NCI-H2171 treated with DMSO at 0.1 percent for 48 hours (cell line): ENCODE measurements at places on chromosomes 2 and 18.

- DNase-seq: peak; percentile 28
Measured at GRCh38 chr18:32804134-32804888, 31.5 kb upstream of the KLHL14 start.

- DNase-seq: no peak
Measured at GRCh38 chr2:171807831-171808393, 86.1 kb downstream of the SLC25A12 start.

GRCh38 chr18:79804130-79804787 is 6.5 kb downstream of the KCNG2 start:
- no peak for DNase-seq

DNA sequence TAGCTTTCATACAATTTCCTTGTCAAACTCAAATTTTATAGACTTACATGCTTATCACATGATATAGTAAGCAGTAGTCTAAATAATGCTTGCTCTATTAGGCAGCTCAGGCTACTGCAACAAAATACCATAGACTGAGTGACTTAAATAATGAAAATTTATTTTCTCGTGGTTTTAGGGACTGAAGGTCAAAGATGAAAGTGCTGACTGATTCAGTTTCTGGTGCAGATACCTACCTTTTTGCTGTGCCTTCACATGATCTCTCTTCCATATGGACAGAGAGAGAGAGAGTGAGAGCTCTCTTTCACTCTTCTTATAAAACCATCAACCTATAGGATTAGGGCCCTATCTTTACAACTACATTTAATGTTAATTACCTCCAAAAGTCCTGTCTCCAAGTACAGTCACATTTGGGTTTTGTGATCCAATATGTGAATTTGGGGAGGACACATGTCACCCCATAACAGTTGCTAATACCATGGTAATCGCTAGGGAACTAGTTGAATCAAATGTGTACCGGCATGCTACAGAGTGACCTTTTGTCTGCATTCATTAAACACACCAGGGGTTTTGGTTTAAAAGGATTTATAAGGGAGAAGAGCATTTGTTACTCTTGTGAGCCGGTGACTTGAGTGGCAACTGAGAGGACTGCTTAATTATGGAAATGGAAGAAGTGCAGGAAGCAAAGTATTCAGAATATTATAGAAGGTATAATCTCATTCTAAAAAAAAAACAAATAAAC is 723.4 kb upstream of the LRRTM4 start:
- no peak for DNase-seq

GRCh38 chr18:45538444-45538843 is 76.8 kb upstream of the SLC14A2 start:
- DNase-seq: no peak

DNA sequence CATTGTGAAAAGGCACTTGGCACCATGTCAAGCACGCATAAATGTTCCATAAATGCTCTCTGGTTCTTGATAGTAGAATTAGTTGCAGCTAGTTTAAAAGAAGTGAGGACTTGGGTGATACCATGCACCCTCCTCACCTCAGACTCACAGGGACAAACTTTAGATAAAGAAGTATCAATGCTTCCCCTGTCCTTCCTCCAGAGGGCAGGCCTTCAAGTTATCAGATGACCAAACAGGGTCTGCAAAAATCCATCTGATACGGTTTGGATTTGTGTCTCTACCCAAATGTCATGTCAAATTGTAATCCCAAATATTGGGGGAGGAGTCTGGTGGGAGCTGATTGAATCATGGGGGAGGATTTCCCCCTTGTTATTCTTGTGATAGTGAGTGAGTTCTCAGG is 54.1 kb downstream of the C1QL2 start:
- DNase-seq: no peak

DNA sequence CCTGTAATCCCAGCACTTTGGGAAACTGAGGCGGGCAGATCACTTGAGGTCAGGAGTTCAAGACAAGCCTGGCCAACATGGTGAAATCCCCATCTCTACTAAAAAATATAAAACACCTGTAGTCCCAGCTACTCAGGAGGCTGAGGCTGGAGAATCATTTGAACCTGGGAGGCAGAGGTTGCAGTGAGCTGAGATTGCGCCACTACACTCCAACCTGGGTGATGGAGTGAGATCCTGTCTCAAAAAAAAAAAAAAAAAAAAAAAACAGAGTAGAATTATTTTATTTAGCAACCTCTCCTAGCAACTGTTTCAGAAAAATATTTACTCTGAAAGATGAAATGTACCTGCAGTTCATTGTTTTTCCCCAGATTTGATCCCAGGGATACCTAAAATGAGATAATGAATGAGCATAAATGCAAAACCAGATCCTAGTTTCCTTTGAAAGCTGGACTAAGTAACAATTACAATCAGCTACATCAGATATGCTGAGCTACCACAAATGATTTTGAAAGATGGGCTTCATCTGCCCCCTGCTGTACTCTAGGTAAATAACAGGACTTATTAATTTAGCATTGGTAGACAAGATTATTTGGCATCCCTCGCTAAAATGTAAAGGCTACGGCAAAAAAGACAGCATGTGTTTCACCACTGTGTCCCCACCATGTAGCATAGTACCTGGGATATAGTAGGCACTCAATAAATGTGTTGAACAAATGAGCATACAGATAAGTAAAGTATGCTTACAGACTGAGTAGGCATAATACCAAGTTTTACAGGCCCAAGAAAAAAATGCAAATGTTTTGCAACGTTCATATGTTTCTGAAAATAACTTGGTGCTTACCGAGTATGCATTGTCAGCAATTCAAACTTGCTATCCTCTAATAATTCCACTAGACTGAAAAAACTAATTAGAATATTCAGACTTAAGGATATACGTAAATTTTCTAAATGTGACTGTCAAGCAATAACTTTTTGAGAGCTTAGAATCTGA is 102.5 kb downstream of the ATL2 start:
- DNase-seq: peak; percentile 80

GRCh38 chr2:54772531-54772930 is 49.1 kb downstream of the EML6 start:
- DNase-seq: peak; percentile 21

GRCh38 chr18:8965398-8965797 is 137.1 kb upstream of the NDUFV2 start:
- no peak for DNase-seq

GRCh38 chr2:12036640-12036983 is 290.2 kb downstream of the LPIN1 start:
- DNase-seq: no peak

DNA sequence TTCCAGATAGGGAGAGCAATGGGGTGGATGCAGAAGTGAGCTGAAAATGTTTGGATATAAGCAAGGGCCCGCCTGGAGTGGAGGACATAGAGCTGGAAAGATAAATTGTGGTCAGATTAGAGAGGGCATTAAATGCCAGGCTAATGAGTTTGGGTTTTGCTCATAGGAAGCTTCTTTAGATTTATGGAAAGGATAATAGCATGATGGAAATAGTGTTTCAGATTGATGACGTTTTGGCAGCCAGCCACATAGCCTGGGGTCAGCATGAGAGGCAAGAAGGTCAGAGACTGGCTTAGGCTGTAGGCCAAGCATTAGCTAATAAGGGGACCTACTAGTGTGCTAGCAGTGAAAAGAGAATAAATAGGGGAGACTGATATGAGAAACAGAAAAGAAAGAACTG is 321.6 kb downstream of the STK39 start:
- no peak for DNase-seq

- peak; percentile 77 for DNase-seq
Measured at GRCh38 chr2:181686576-181687185, 6.4 kb upstream of the NEUROD1 start.

GRCh38 chr2:17479875-17480274 is 38.4 kb downstream of the RAD51AP2 start:
- no peak for DNase-seq

DNA sequence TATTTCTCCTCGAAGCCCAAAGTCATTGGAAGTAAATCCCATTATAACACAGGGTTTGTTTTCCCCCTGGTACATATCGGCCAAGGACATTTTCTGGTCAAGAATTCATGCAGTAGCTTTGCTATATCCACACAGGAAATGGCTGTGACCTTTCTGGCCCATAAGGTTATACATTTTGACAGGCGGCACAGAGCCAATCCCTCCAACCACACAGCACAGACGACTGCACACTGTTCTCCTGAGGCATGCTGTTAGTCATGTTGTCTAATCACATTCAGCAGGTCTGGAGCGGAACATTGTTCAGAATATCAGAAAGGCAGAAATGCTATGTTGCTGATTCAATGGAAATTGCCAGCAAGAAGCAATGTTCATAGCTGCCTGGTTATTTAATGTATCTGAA is 742.3 kb upstream of the SLC8A1 start:
- no peak for DNase-seq
